ENCODE measurements at places on chromosomes 16 and 17. TPM values are rescaled to one million over a fixed set of nuclear protein-coding genes. Genes with fewer than 3 reads are reported as not detected.

The RBL2 gene
- total RNA-seq: 36.6 TPM

The MCRIP1 gene
- 59.3 TPM for total RNA-seq

The TMEM235 gene
- total RNA-seq: not detected

The TLCD3B gene
- not detected for total RNA-seq

The C16orf87 gene
- total RNA-seq: 11.6 TPM

The ZP2 gene
- total RNA-seq: not detected

The CDRT4 gene
- total RNA-seq: 0.24 TPM

The ATP6V0C gene
- total RNA-seq: 69.8 TPM

DNA sequence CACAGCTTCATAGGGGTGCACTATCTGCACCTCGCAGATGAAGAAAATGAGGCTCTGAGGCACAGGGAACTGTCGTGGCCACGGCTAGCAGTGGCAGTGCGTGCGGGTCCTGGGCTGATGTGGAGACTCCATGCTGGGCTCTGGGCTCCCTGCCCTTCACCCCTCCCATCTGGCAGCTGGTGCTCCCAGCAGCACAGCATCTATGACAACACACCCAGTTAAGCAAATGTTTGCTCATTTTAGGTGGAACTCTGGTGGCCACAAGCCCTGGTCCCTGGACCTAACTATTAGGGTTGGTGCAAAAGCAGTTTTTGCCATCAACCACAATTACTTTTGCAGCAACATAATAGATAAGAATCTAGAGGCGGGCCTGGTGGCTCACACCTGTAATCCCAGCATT, 30.9 kb downstream of the IFT140 start:
- no peak for DNase-seq

DNA sequence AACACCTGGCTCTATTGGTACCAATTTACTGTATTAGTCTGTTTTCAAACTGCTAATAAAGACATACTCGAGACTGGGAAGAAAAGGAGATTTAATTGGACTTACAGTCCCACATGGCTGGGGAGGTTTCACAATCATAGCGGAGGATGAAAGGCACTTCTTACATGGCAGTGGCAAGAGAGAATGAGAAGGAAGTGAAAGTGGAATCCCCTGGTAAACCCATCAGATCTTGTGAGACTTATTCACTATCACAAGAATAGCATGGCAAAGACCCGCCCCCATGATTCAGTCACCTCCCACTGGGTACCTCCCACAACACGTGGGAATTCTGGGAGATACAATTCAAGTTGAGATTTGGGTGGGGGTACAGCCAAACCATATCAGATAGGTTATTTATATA, 22.6 kb upstream of the GOSR1 start:
- DNase-seq: no peak

- DNase-seq: peak; percentile 81
Observed at GRCh38 chr17:63478814-63479494, 2.1 kb downstream of the ACE start.

GRCh38 chr16:15604460-15605440, 38.2 kb downstream of the MARF1 start:
- no peak for DNase-seq

- no peak for DNase-seq
Observed at GRCh38 chr16:53960050-53960812, 256.3 kb downstream of the FTO start.

DNA sequence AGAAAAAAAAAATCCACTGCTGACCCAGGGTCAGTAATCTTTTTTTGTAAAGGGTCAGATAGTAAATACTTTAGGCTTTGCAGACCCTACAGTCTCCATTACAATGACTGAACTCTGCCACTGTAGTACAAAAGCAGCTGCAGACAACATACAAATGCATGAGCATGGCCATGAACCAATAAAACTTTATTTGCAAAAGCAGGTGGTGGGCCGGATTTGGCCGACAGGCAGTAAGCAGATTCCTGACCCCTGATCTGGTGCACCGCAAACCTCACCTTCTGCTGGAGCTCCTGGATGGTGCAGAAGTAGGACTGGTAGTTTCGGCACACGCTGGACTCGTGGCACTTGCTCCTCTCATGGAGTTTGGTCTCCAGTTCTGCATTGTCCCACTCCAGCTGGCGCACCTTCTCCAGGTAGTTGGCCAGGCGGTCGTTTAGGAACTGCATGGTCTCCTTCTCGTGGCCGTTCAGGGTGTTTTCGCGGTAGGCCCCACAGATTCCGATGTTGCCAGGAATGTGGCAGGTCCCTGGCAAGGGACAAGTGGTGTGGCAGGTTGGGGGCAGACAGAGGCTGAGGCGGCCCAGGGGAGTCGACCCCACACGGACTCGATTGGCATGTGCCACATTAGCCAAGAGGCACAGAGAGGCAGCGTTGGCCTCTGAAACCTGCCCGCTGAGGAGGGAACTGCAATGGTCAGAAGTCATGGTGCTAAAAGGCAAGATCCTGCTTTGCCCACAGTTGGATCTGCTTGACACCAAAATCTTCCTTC, 13.1 kb downstream of the KRT37 start:
- DNase-seq: no peak

GRCh38 chr17:77610518-77610893, 348.0 kb upstream of the TNRC6C start:
- DNase-seq: no peak

DNA sequence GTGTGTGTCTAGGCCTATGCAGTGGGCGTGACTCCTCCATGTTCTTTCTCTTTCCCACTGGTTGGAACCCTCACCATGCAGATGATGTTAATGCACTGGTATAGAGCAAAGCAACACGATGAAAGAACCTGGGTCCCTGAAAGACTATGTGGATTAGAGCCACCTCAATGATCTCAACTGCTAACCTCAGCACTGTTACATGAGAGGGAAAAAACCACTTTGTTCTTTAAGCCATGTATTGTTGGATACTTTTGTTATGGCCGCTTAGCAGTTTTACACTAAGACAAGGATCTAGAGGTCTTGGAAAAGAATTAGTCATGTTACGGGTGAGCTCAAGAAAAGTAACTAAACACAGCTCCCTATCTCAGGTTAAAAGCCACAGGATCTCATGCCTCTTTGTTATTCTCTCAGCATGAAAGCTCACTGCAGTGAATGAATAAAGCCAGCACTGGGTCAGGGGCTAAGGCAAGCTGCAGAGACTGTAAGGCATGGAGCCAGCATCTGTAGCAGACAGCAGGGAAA, 56.6 kb upstream of the RBBP6 start:
- DNase-seq: no peak

- no peak for DNase-seq
Observed at GRCh38 chr17:78648293-78648692, 71.1 kb upstream of the DNAH17 start.

DNA sequence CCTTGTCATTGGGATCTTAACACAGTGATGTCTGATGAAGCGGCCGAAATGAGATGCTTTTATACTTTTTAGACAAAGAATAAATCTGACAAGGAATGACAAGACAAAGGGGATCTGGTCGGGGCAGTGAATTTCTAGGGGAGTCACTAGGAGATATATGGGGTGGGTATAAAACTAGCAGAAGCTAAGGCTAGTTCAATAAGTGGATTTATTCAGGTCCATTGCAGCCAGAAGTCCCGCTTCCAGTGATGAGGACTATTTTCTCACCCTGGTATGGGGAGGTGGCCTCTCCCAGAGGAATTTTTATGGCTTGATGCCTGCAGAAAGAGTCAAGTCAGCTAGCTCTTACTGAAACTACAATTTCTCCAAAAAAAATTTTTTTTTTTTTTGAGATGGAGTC, 23.9 kb downstream of the SLC38A8 start:
- no peak for DNase-seq

GRCh38 chr17:47698749-47699535, 5.0 kb downstream of the TBKBP1 start:
- DNase-seq: no peak

DNA sequence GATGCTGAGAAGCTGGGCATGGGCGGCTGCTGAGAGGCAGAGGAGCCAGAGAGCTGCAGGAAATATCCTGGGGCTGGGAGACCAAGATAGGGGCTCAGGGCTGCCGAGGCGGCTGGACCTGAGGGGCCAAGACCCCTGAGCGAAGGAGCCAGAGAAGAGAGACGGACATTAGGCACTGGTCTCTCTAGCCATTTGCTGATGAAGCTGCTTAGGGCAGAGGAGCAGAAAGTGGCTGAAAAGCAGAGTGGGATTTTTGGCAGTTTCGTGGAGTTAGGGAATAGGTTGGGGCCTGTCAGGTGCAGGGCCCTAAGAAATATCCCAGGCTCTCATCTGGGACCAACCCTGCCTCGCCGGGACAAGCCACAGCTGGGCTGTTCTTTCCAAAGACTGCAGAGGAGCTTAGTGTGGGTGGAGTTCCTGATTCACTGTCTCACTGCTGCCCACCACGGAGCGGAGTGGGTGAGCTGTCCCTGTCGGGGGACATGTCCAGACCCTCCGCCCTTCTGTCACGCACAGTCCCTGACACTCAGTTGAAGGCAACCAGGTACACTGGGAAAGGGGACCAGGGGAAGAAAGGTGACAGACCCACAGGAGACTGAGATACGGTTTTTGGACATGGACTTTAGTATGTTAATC, 11.3 kb upstream of the DNASE1 start:
- no peak for DNase-seq

DNA sequence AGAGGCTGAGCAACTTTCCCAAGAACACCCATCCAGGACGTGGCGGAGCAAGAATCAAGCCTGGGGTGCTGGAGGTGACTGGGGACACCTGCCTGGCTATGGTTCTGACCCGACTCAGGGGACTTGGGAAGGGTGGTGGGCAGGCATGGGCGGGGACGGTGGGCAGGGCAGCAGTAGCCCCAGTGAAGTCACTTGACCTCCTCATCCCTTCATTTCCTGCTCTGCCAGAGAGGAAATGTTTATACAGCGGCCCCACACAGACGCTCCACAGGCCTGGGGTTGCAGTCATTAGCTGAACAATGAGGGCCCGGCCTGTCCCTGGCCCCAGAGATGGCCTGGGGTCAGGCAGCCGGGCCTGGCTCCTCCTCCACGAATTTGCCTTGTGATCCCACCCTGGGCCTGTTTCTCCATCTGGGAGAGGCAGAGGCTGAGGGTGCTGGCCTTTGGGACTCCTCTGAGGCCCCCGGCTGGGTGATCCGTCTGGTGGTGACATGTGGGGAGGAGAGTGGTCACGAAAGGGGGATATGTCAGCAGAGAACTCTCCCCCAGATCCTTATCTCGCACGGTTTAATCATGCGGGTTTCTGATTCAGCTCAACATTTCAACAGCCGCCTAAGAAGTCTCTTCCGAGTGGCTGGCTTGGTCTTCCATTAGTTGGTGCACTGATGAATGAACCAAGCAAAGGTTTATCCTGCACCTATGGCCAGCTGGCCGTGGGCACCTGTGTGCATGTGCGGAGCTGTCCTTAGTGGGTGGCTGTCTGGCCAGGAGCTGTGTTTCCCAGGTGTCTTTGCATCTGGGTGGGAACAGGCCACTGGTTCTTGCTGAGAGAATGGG, 175.9 kb downstream of the IRF8 start:
- no peak for DNase-seq

- no peak for DNase-seq
Observed at GRCh38 chr16:23016368-23016767, 132.9 kb downstream of the USP31 start.

DNA sequence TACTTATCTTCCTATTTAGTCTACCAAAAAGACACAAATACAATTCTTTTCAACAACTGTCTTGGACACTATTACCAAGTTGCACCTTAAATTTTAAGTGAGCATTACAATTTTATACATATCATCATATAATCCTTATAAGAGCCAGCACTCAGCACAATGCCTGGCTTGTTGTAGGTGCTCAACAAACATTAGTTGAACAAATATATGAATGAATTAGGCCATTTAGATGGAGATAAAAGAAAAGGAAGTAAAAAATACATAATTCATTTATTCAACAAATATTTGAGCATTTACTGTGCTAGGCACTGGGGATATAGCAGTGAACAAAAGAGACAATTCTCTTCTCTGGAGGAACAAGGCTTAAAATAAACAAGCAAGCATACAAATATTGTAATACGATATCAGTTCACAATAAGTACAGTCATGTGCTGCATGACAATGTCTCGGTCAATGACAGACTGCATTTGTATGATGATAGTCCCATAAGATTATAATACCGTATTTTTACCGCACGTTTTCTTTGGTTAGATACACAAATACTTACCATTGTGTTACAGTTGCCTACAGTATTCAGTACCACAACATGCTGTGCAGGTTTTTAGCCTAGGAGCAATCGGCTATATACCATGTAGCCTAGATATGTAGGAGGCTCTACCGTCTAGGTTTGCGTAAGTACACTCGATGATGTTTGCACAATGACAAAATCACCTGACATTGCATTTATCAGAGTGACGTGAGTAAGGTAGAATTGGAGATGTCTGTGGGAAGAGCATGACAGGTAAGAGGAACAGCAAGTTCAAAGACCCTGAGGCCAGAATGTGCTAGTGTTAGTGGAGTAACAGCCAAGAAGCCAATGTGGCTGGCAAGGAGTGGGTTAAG, 86.4 kb upstream of the HS3ST2 start:
- no peak for DNase-seq

- DNase-seq: no peak
Observed at GRCh38 chr16:49838441-49839016, 17.4 kb downstream of the ZNF423 start.

GRCh38 chr16:14307059-14307526, 236.0 kb downstream of the MRTFB start:
- DNase-seq: no peak

- DNase-seq: no peak
Observed at GRCh38 chr17:47789611-47790561, 31.7 kb downstream of the OSBPL7 start.

Data from foreskin keratinocyte (primary cell).